Activated naive CD4-positive, alpha-beta T cell (primary cell): ENCODE measurements at places on chromosomes 6 and 20.

DNA sequence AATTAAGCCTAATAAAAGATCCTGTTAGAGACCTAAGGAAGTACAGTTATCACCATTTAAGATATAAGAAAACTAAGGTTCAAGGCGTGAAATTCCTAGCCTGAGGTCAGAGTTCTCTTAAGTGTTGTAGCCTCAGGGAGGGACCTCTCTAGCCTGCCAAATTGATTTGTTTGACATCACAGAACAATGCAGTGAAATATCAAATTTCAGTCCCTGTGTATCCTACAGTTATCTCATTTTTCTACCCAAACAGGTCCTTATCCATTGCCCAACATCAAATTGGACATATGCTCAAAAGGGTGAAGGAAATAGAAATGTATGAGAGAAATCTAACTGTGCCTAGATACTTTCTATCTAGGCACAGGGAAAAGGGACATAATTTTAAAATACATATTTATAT, 63.0 kb downstream of the NCOA7 start:
- DNase-seq: no peak

GRCh38 chr6:43943099-43943766, 173.2 kb downstream of the VEGFA start:
- no peak for DNase-seq

GRCh38 chr6:42453654-42454427, 2.1 kb upstream of the TRERF1 start:
- no peak for DNase-seq

- DNase-seq: no peak
Observed at GRCh38 chr20:45353746-45354145, 5.5 kb upstream of the SDC4 start.

DNA sequence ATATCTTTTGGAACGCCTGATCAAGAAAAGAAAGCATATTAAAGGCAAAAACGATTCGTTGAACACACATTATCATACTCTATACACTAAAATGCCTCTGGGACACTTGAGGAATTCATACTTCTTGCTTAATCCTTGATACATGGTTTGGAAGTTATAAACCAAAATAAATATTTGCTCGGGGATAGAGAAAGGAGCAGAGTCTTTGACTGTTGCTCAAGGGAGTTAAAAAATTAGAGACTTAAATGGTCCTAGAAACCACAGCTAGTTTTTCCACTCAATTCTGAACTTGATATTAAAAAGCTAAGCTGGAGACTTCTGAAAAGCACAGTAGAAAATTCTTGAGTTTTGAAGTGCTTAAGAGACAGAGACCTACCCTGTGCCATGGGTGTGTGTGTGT, 98.9 kb downstream of the BCKDHB start:
- no peak for DNase-seq

GRCh38 chr20:2118783-2119182, 17.2 kb downstream of the STK35 start:
- no peak for DNase-seq

DNA sequence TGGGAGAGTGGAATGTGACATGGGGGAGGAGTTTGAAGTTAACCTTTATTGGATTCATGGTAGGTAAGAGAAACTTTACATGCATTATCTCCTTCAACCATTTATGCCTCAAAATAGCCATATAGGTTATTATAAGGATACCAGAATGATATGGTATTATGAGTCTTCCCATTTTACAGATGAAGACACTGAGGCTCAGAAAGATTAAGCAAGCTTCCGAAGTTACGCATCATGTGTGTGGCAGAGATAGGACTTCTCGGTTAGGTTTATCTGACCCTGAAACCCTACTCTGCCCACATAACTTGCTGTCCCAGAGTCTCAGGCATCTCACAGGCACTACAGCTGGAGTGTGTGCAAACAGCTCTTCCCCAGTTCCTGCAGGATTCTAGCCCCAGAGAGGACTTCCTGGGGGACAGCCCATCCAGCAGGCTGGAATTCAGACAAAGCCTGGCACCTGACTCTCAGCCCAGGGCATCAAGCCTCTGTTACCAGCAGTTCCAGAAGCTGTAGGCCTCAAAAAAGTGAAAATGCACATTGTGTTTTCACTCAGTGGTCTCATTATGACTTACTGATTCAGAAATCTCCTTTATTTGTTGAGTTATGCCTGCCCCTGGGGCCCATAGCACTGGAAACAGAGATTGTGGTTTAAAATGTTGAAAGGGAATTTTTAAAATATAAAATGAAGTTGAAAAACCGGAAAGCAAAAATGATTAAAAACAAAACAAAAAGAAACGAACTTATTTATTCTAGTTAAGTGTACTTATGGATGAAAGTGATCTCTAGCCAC, 512.8 kb upstream of the CHD6 start:
- DNase-seq: no peak

DNA sequence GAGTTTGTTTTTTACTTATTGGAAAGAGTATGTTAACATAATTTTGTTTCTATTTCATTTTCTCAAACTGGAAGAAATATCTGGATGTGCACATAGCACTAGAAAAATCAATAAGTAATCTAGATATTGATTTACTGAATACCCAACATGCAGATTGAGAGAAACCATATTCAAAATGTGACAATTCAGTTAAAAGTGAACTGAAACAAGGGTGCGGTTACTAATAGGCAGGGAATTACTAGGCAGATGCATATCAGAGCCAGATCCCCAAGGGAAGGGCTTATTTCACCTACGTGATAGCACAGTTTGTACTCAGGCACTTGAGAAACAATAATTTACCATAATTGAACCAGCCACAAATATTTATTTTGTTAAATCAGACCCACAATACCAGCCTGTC, 493.1 kb upstream of the FLRT3 start:
- no peak for DNase-seq

GRCh38 chr20:2524709-2525506, 11.5 kb upstream of the TMC2 start:
- DNase-seq: no peak

DNA sequence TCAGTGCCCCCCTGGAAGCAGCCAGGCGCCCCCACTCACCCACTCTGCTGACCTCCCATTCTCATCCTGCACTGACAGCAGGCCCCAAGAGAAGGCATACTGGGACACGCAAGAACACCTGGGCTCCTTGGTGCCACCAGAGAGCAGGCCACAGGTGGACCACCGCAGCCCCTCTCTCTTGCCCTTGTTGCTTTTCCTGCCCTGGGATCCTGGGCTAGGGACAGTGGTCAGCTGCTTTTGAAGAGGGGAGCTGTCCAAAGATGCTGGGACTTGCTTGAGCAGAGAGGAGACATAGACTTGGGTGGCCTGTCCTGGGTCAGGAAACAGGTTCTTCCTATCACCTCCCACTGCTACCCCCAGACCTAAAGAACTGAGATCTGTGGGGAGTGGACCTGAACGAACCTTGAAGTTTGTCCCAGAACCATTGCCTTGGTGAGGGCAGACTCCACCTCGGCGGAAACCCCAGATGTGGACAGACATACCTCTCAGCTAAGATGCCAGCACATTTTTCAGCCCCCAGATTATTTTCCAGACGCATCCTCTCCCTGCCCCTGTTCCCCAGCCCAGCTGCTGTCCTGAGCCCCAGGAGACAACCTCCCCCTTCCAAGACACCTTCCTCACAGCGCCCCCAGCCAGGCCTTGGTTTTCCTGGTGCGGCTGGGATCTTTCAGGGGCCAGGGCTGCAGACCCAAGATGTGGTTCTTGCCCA, 1.1 kb downstream of the GLP1R start:
- DNase-seq: no peak

DNA sequence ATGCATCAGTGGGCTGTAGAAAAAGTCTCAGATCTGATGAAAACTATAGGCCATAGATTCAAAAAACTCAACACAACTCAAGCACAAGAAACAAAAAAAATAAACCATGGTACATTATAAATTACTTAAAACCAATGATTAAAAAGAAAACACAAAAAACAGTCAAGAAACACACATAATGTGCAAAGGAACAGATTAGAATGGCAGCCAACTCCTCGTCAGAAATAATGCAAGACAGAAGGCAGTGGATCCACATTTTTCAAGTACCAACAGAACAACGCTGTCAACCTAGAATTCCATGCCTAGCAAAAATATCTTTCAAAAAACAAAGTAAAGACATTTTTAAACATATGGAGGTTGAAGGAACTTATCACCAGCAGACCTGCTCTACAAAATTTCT, 69.7 kb downstream of the PSMB1 start:
- DNase-seq: no peak

DNA sequence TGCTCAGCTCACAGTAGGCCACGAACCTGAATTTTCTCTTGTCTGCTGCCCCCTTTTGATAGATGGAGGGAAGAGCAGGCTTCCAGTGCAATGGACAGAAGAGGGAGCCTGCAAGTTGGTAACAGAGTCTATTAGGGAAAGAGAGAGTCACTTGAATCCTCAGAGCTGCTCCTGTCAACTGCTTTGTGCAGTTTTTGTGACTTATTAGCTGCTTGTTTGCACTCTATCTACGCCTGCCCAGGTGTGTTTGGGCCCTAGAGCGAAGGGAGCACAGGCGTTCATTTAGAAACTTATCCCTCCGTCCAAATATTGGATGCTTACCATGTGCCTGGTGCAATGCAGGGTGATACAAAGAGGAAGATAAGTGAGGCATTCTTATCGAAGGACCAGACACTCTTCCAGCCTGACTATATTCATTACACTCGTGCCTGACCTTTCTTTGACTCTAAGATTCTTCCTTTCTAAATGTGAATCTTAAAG, 11.6 kb upstream of the SLC2A12 start:
- DNase-seq: no peak

- no peak for DNase-seq
Observed at GRCh38 chr20:53330601-53331140, 263.0 kb downstream of the ZNF217 start.

DNA sequence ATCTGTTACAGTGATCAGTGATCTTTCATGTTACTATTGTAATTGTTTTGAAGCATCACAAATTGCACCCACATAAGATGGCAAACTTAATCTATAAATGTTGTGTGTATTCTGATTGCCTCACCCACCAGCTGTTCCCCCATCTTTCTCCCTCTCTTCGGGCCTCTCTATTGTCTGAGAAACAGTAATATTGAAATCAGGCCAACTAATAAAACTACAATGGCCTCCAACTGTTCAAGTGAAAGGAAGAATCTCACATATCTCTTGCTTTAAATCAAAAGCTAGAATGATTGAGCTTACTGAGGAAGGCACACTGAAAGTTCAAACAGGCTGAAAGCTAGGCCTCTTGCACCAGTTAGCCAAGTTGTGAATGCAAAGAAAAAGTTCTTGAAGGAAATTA, 141.2 kb downstream of the CDK19 start:
- no peak for DNase-seq

- DNase-seq: no peak
Observed at GRCh38 chr6:35669451-35670045, 19.2 kb downstream of the FKBP5 start.

GRCh38 chr20:46013829-46014516, 5.3 kb downstream of the MMP9 start:
- peak; percentile 40 for DNase-seq

- no peak for DNase-seq
Observed at GRCh38 chr6:143711714-143712113, 33.9 kb downstream of the PHACTR2 start.

GRCh38 chr6:99612551-99613408, 6.1 kb downstream of the PRDM13 start:
- no peak for DNase-seq

DNA sequence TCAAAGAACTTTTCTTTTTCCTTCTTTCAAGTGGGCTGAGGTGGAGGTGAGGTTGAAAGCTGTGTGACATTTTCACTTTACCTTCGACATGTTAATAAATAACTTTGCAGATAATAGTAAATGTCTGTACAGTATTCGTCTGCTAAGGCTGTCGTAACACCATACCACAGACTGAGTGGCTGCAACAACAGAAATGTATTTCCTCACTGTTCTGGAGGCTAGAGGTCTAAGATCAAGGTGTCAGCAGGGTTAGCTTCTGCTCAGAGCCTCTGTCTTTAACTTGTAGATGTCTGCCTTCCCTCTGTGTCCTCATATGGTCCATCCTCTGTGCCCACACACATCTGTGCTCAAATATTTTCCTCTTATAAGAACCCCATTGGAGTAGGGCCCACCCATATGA, 14.9 kb downstream of the PHACTR2 start:
- no peak for DNase-seq

DNA sequence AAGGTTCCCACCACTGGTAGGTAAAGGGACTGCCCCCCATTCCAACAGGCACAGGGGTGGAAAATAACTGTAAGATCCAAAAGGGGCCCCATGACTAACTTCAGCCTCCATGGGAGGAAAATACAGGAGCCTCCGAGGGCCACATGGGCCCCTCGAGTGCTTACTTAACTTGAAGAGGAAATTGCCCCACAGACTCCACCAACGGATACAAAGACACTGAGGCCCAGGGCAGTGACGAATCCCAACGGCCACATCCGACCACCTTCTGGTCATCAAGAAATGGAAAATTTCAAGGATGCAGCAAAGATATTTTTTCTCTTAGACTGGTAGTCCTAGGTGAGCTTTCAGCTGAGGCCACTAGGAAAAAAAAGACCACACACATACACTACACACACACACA, 116.0 kb upstream of the MRPS10 start:
- no peak for DNase-seq

DNA sequence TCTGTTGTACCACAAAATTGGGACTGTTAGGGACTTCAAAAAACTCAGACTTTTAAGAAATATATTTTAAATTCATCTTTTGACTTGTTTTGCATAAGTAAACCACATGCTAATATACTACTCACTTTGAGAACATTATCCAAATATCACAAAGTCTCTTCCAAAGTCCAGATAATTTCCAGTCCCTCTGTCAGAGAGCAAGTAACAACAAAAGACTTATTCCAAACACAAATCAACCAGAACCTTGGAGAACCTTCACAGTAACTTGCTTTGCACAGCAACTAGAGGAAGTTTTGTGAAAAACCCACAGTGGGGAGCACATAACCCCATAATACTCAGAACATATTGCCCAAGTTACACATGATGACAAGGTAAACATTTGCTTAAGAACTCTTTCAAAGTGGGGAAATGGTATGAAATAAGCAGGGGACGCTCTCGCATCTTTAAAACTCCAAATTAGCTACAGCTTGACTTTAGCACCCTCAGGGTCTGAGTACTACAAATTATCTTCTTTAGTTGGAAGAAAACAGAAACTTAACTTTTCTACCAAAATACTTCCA, 37.8 kb downstream of the CENPW start:
- DNase-seq: no peak

- DNase-seq: no peak
Observed at GRCh38 chr6:158793432-158793831, 25.7 kb downstream of the EZR start.

- DNase-seq: no peak
Observed at GRCh38 chr6:88443554-88443953, 277.4 kb upstream of the CNR1 start.

GRCh38 chr6:56288347-56288746, 41.0 kb upstream of the COL21A1 start:
- no peak for DNase-seq
